HAP-1 (cell line): ENCODE measurements at places on chromosomes 2 and 18.

DNA sequence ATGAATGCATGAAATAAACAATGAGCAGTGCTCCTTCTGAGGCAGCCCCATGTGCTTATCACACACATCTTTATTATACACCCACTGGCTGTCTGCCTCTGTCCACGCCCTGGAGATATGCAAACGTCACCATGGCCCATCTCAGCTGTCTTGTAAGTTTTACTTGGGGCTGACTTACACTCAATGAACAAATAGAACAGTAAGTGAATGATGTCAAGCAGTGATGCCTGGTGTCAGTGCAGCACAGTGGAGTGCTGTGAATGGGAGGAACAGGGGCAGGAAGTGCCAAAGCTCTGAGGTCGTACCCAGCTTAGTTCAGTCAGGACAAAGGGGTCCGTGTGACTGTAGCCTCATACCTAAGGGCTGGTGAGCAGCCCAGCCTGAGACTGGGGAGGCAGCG lies 659.5 kb upstream of the HS6ST1 start:
- no peak for DNase-seq

DNA sequence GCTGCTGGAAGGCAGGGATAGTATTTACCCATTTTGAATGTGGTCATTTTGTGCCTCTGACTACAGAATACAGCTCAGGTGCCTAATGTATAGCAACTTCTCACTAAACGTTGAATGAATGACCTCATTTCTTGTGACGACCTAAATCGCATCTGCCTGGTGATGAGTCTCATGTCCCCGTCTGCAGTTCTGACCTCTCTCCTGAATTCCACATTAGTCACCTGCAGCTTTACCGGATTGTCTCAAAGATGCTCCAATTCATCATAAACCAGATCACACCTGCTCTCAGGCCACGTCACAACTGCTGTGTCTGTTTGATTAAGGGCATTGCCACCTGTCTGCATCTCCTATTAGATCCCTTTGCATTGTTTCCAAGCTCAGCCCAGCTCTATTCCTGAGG lies 133.6 kb upstream of the MYT1L start:
- no peak for DNase-seq

- peak; percentile 52 for DNase-seq
These were observed 94.1 kb downstream of the HS1BP3 start for GRCh38 chr2:20556756-20557155.

DNA sequence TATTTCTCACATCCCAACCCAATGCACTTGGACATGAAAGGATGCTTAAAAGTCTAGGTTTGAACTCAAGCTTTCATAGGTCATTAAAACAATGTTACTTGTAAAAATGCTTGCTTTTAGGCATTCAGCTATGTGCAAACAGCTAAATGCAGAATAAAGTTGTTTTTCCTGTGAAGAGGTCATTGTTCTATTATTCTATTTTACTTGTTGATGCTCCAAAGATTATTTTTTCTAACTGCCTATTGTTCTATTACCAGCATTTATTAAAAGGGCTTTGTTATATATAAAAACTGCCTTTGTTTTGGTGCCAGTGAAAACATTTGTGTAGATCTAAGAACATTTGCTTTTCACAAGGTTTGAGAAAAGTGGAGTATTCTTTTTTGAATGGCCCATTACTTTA lies 49.4 kb downstream of the TMEM178A start:
- no peak for DNase-seq

GRCh38 chr2:123993728-123994323 lies 31.3 kb upstream of the CNTNAP5 start:
- DNase-seq, result peak; percentile 14

- DNase-seq, result no peak
These were observed 99.4 kb upstream of the PPP1CB start for GRCh38 chr2:28652217-28652616.

DNA sequence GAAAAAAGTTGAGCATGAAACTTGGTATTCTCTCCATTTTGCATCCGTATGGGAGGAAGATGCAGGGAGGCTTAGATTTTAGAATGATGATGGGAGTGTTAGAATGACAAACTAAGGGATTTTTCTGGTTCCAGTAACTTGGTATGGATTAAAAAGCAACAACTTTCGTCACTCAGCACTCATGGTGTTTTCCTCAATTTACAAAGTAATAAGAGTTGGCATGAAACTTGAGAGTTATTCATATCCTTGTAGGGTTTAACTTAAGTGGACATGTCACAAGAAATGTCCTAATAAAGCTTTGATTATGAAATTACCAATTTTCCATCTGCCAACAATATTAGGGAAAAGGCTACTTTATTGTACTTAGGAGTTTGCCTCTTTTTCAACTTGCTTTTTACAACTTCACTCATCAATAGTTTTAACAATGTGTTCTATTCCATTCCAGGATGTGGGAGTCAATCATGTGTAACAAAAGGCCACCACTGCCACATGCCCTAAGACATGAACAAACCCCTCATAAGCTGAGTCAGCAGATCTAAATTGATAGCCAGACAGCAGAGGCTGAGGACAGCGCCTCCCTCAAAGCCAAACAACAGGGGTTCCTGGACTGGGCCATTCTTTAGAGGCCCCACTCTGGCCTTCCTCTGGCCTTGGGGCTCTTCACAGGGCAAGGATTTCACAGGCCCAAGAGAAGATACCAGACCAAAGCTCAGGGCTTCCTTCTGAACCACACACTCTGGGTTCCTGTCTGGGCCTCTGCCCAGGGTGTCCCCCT lies 265.8 kb downstream of the TNS1 start:
- no peak for DNase-seq

DNA sequence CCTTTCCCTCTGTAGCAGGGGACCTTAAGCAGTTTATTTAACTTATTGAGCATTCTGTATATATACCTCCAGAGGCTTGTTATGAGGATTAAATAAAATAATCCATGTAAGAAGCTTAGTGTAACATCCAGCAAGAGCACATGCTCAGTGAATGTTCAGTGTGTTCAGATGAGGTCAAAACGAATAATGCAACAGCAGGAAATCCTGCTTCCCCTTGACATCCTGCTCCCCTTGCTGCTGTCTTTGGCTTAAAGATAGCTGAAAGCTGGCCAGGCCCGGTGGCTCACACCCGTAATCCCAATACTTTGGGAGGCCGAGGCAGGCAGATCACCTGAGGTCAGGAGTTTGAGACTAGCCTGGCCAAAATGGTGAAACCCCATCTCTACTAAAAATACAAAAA lies 68.7 kb downstream of the COL4A4 start:
- DNase-seq, result no peak

DNA sequence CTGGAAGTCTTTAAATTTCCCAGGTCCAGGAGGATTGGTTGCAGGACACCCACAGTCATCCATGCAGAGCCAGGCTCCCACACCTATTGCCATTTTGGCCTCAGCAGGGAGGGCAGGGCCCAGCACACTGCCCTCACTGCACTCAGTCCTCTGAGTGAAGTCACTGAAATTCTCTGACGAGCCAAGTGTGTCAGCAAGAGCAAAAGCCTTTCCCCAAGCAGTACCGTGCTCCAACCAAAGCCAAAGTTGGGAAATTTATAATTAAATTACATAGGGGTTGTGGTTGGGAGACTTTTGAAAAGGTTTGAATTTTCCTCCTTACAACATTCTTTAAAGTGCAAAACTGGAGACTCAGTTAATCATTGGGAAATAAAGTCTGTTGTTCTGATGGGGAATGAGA lies 98.5 kb upstream of the CD226 start:
- no peak for DNase-seq

DNA sequence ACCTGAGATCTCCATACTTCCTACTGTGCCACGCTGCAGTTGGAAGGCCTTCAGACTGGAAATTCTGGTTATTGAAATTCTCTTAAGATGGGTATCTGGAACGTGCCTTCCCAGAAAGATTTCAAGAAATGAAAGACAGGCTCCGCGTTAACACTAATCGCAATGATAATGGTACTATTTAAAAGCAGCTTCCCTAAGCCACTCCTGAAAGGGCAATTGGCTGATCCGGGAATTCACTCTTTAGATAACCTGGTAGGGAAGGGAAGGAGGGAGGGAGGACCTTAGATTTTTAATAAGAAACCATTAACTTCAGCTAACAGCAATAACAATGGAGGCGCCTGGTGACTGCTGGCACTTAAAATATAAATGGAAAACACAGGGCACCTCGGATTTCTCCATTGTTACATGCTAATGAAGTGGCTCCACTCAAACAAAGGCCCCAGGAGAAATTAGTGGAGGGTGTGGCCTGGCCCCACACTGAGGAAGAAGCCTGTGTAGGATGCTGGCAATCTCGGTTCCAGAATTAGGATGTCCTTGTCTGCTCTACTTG lies 22.5 kb upstream of the MTA3 start:
- DNase-seq, result peak; percentile 100

DNA sequence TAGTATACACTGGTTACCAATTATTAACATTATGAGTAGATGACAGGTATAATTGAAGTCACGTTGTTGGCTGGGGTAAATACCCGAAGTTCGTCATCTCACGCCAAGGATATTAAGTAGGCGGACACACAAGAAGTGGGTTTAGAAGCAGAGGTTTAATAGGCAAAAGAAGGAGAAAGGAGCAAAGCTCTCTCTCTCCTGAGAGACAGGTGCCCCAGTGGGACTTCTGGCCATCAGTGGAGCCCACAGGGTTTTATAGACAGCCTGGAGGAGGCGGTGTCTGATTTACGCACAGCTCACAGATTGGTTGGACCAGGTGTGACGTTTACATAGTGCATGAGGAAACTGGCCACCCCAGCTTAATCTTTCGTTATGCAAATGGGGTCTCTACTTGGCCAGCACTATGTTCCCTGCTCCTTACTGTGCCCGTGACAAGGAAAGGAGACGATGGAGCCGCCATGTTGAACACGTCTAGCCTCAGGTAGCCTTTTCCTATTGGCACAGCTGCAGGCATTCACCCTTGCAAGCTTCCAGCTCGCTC lies 128.8 kb upstream of the KYNU start:
- DNase-seq, result no peak

GRCh38 chr2:165666605-165667004 lies 127.4 kb downstream of the GALNT3 start:
- no peak for DNase-seq

GRCh38 chr18:39795350-39795749 lies 2159.7 kb upstream of the PIK3C3 start:
- DNase-seq, result no peak

GRCh38 chr18:10265560-10266333 lies 188.7 kb upstream of the APCDD1 start:
- no peak for DNase-seq

DNA sequence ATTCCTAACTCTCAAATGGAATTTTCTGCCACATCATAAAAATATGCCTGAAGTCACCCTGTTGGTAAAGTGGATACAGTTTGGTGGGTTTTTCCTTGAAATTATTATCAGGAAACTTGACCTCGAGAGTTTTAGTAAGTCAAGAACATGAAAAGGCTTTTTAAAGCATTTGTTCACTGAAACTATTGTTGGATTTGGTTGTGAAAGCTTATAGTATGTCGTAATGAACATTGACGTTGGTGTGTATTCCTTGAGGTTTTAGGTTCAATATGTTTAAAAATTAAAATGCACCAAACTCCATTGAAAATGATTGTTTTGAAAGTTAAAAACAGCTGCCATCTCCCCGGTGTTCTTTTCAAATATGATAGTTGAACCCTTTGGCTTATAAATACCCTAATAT lies 30.8 kb downstream of the AOX1 start:
- no peak for DNase-seq

DNA sequence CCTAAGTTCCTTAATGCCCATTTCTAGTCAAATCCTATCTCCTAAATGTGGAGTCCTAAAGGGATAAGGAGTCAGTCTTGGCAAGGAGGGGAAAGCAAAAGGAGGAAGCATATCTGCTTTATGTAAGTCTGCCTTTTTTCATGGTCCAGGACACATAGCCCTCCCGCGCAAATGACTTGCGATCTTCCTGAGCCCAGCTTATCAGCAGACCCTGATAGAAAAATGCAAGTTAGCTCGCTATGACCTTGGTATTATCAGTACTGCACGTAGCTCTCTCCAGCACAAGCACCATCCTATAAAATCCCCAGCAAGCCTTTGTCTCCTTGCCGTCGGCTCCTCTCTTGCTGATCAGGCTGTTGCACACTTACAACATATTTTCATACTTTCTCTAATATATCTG lies 281.4 kb upstream of the KCNH7 start:
- DNase-seq, result no peak

GRCh38 chr2:2146969-2147900 lies 183.8 kb downstream of the MYT1L start:
- no peak for DNase-seq

- no peak for DNase-seq
These were observed 150.0 kb downstream of the NEDD4L start for GRCh38 chr18:58194028-58194427.

DNA sequence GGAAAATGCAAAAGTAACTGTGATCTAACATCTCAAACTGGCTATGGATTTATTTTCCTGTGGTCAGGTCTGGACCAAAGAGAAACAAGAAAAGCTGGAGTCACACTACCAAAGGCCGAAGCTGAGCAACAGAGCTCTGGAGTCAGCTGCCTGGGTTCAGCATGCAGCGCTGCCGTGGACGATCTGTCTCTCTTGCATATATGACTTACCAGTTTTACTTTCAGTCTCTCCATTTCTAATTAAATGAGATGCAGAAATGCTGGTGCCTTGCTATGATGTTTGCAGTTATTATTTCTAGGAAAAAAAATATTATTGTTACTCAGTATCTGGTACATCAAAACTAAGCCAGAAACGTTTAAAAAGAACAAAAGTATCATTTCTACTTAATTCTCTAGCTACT lies 813.2 kb downstream of the RNF144A start:
- DNase-seq, result no peak

- DNase-seq, result no peak
These were observed 11.8 kb downstream of the ALS2 start for GRCh38 chr2:201768918-201769317.

DNA sequence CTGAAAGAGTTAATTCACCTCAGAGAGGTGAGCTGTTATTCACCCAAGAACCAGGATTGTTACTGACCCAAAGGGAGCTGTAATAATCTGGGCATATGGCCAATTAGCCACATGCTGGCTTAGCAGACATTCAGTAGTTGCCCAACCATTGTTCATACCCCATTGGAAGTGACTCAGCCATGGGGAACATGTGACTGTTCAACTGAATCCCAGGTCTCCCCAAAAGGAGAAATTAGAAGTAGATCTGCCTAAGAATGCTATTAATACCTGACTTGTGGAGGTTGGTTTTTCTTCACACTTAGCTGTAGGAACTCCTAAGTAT lies 272.6 kb upstream of the UBE2E3 start:
- no peak for DNase-seq

- DNase-seq, result no peak
These were observed 143.7 kb downstream of the LRATD1 start for GRCh38 chr2:14776216-14776615.
